Fibroblast of upper back skin (primary cell): ENCODE measurements at places on chromosomes 6 and 20.

- DNase-seq: peak; percentile 60
These were observed 140.3 kb upstream of the STMND1 start for GRCh38 chr6:16961577-16961976.

- no peak for DNase-seq
These were observed 103.2 kb downstream of the FBXO5 start for GRCh38 chr6:152879681-152880080.

GRCh38 chr20:40218316-40218969 lies 470.6 kb downstream of the MAFB start:
- no peak for DNase-seq

DNA sequence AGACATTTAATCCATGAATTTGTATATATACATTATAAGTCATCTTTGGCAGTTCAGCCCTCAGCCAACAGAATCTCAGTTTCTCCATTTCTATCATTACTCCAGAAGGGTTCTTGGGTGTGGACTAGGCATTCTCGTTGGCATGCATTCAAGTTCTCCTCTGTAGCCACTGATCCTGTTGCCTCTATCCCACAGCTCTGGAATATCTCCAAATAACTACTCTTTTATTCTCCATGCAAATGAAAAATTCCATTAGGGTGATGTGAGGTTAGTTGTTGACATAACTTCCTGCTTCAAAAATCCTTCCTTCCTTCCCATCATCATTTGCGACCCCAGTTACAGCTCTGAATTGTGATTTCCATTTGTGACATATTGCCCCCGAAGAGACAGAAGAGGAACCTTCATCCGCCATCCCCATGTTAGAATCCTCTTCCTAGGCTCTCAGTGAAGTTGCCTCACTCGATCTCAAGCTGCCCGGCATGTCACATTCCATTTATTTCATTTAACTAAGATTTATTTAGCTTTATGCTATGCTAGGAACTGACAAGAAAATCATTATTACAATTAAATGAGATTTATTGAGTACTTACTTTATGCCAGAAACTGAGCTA lies 93.7 kb upstream of the EDN1 start:
- peak; percentile 83 for DNase-seq

DNA sequence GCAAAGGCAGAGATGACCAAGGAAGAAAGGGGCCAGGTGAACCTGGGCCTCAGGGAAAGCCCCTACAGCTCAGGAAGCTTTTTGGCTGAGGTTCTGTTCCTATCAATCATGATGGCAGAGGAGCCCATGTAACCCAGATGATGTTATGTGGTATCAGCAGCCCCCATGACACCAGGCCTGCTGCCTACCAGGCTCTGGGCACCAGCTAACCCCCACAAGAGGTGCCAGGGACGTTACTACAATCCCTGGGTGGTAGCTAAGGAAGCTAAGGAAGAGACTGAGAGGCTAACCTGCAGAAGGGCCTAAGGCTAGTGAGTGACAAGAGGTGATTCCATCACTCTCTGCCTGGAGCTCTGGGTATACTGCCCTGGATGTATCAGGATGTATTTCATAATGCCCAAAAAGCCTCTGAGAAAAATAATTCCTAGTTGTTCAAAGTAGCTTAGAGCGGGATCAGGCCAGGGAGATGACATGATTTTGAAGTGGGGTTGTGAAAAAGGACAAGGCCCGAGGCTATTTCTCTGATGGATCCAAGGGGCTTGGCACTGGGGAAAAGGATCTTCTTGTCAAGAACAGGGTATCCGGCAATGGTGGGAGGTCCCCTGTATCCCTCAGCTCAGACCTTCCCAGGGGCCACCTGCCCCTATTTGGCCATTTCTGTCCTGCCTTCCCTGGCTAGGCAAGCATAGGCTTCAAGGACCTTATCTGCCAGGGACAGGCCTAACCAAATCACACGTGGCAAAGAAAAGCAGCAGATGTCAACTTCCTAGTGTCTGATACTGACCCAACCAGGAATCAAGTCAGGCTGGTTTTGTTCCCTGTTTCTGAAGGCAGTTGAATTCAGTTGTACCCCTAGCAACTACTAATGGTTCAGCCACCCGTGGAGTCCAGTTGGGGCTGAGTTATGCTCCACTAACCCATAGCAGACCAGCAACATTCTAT lies 41.3 kb downstream of the PANK2 start:
- no peak for DNase-seq

DNA sequence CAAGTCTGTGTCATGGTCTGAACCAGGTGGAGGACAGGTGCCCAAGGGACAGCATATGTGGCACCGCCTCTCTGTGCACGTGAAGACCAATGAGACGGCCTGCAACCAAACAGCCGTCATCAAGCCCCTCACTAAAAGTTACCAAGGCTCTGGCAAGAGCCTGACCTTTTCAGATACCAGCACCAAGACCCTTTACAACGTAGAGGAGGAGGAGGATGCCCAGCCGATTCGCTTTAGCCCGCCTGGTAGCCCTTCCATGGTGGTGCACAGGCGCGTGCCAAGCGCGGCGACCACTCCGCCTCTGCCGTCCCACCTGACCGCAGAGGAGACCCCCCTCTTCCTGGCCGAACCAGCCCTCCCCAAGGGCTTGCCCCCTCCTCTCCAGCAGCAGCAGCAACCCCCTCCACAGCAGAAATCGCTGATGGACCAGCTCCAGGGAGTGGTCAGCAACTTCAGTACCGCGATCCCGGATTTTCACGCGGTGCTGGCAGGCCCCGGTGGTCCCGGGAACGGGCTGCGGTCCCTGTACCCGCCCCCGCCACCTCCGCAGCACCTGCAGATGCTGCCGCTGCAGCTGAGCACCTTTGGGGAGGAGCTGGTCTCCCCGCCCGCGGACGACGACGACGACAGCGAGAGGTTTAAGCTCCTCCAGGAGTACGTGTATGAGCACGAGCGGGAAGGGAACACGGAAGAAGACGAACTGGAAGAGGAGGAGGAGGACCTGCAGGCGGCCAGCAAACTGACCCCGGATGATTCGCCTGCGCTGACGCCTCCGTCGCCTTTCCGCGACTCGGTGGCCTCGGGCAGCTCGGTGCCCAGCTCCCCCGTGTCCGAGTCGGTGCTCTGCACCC lies 109.5 kb upstream of the RAB32 start:
- peak; percentile 11 for DNase-seq

GRCh38 chr6:98942263-98942803 lies 5.4 kb downstream of the FBXL4 start:
- DNase-seq: no peak

GRCh38 chr20:25270829-25271251 lies 23.0 kb downstream of the PYGB start:
- no peak for DNase-seq

GRCh38 chr20:63979229-63979556 lies 249 bp downstream of the SAMD10 start:
- no peak for DNase-seq

DNA sequence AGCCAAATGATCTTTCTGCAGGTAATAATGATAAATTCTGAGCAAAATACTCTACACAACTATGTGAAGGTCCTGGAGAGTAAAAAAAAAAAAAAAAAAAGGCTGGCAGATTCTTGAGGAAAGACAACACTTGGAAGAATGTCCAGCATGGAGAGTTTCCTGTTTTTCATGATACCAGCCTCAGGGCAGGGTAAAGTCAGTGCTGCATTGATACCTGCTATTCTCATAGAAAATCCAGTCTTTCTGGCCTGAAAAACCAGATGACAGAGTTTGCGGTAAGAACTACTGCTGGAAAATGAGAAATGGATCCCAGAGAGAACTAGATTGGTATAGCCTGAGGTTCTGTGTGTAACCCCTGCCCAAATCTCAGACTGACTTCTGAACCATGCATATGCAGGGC lies 89.1 kb downstream of the AFG1L start:
- DNase-seq: no peak

GRCh38 chr6:114810468-114810867 lies 467.6 kb upstream of the HS3ST5 start:
- DNase-seq: no peak

GRCh38 chr6:44556046-44556445 lies 168.5 kb downstream of the CDC5L start:
- no peak for DNase-seq

GRCh38 chr6:136548582-136549299 lies 1.5 kb downstream of the MAP7 start:
- DNase-seq: no peak

GRCh38 chr20:1345030-1345755 lies 16.3 kb upstream of the SDCBP2 start:
- no peak for DNase-seq

GRCh38 chr20:32970973-32971300 lies 33.3 kb downstream of the SUN5 start:
- no peak for DNase-seq

GRCh38 chr6:14059791-14060436 lies 57.7 kb upstream of the CD83 start:
- no peak for DNase-seq

DNA sequence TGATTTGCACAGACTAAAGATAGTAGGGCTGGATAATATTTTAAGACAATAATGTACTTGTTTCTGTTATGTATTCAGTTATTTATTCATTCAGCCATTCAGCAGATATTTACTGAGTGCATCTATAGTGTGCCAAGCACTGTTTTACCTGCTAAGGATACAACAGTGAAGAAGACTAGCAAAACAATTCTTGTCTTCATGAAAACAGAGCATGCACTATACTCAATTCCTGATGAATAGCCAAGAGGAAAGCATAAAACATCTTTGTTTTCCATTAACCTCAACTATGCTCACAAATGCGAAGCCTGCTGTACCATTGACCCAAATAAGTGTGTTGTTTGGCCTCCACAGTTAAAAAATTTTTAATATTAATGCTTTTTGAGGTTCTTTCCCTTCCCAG lies 436.7 kb downstream of the BCKDHB start:
- no peak for DNase-seq

DNA sequence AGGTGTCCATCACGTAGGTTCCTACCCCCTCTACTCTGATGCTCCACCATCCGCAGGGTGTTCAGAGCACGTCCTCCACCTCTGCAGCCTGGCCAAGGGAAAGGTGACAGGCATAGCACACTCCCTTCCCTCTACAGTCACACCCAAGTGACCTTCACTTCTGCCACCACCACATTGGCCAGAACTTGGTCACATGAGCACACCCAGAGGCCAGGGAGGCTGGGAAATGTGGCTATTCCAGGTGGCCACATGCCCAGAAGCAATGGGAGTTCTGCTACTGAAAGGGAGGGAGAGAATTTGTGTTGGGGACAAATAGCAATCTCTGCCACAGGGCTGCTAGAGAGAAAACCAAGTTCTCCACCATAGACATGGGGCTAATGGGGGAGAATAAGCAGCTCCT lies 180.3 kb downstream of the NFATC2 start:
- DNase-seq: no peak

DNA sequence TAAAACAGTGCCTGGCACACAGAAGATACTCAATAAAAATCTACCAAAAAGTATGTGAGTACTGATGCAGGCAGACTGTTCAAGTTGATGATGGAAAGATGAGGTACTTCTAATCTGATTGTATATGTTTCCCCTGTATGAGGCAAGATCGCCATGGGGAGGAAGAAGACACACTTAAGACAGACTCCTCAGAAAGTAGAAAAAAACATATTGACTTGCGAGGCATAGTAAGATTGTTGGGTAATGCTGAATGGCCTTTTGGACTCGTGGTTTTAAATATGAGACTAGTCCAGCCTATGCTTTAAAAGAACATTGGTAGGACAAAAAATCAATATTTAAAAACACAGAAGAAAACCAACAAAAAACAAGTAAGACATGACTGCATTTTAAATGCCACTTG lies 72.6 kb downstream of the SHPRH start:
- no peak for DNase-seq

GRCh38 chr20:32522526-32522775 lies 62.7 kb downstream of the NOL4L start:
- no peak for DNase-seq

GRCh38 chr20:2320813-2321658 lies 25.2 kb downstream of the TGM3 start:
- no peak for DNase-seq

- DNase-seq: peak; percentile 44
These were observed 77.3 kb downstream of the CHD6 start for GRCh38 chr20:41540918-41541317.

GRCh38 chr6:7707787-7708186 lies 18.1 kb upstream of the BMP6 start:
- DNase-seq: no peak

DNA sequence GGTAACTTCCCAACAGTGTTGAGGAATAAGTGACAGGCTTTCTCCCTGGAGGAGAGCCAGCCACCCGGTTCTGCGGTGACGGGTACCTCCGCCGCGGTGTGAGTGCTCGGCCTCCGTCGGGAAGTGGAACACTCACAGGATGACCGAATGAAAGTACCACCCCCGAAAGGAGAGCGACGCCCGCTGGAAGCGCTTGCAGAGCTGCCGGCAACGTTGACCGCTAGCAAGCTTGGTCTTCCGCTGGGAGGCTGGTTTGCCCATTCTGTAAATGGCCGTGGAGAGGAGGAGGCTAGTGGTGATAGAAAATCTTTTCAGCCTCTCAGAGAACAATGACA lies 614 bp upstream of the TMEM242 start:
- DNase-seq: peak; percentile 78

DNA sequence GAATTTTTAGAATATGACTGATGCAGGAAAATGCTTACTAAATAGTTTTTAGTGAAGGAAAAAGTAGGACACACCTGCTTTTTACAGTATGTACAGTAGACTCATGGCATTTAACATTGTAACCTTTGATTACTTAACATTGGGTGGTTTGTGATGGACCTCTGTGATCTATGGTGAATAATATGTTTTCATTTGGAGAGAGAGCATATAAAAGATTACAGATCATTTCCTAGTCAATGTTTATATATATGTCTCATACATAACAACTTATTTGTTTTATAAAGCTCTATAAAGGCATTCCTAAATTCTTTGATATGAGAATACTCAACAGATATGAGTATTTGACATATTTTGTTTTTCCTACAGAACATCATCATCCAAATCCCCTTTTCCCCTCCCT lies 129.3 kb upstream of the PDE7B start:
- no peak for DNase-seq

- DNase-seq: no peak
These were observed 96.2 kb downstream of the PSMG4 start for GRCh38 chr6:3355011-3355357.

DNA sequence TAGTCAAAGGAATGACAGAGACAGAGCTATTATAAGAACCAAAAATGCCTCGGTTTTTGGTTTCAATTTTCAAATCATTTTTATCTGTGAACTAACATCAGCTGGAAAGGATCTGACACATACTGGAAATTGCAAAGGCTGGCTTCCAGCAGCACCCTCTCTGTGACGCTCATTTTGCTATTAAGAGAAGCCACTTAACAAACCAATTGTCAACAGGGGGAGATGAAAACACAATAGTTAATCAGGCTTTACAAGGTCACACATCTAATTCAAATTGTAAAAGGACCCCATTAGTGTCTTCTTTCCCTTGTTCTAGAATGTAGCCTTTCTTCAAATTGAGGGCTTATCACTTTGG lies 160.5 kb downstream of the TFAP2B start:
- no peak for DNase-seq

DNA sequence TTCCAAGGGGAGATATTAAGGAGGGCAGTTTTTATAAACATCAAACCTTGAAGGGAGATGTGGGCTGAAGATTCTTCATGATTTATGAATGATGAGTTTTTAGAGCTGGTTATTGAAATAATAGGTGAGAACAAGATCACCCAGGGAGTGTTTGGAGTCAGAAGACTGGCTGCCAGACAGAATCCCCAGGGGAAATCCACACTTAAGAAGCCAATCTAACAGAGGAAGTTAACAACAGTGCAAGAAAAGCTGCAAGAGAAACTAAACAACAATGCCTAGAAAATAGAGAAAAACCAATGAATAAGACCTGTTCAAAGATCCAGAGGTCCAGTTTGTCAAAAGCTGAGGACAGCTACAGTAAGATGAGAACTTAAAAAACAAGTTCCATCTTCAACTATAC lies 167.9 kb upstream of the MAN1A1 start:
- DNase-seq: peak; percentile 14

GRCh38 chr20:58467572-58468527 lies 47.3 kb downstream of the APCDD1L start:
- no peak for DNase-seq
